ENCODE measurements at places on chromosomes 1 and 21.

DNA sequence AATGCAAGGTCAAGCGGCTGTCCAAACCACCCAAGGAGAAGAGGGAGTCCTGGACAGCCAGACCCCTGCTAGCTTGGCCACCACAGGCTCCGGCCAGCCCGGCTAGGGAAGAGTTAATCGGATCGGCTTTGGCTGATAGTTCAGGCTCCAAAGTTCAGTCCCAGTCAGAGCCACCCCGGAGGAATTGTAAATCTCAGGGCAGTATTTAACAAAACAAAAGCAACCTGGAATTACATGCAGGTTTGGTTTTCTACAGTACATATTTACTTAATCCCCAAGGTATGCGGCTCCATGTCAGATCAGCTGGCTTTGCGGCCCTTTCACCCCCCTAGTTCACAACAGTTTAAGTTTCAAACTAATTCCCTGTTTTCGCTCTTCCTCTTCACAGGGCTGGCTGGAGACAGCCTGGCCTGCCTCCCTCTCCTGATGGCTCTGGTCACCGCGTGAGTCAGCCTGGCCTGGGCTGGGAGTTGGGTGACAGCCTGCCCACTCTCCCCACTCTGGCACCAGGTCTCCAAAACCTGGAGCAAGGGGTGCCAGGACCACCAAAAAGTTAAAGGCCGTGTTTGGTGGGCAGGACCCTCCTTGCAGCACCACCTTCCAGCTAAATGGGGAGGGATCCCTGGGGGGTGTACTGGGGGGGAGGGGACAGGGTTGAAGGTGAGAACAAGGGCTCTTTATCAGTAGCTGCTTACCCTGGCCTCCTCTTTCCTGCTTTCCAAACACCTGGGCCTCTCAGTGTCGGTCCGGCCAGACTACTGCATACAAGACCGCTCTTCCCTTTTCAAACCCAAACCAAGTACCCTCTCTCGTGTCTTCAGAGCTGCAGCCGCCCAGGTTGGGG lies 1.9 kb downstream of the DHRS3 start:
- DNase-seq, result no peak

DNA sequence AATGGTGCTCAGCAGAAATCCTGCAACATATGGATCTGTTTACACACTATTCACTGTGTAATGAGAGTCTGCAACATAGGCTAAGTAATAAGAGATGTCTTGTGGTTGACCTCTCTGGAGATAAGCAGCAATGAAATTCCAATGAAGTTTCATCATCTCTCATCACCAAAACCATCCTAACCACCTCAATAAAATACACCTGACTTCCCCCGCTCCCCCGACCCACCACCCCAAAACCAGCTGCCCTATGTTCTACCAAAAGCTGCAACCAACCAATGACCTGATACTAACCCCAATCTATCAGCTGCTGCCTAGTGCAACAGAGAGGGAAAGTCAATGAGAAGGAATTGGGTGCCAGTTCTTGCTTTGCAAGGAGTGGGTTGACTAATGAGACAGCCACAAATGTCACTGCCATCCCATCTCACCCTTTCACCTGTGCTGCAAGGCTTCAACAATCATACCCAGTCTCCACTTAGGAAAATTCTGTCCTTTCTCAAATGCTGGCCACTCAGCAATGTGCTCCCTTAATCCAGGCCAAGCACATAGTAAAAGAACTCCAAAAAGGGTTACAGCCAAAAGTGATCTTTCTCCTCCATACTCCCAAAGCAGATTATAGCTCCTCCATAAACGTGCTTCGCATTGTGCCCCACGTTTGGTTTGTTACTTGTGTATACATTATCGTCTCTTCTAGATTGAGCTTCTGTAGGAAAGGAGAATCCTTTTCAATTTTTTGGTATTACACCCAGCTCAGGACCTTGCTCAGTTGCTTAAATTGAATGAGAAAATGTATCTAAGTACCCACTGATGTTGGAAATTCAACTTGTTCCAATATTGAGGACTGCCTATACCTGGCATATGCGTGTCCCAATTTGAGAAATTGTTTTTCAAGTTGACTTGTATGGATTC lies 29.0 kb downstream of the MRPL39 start:
- no peak for DNase-seq

DNA sequence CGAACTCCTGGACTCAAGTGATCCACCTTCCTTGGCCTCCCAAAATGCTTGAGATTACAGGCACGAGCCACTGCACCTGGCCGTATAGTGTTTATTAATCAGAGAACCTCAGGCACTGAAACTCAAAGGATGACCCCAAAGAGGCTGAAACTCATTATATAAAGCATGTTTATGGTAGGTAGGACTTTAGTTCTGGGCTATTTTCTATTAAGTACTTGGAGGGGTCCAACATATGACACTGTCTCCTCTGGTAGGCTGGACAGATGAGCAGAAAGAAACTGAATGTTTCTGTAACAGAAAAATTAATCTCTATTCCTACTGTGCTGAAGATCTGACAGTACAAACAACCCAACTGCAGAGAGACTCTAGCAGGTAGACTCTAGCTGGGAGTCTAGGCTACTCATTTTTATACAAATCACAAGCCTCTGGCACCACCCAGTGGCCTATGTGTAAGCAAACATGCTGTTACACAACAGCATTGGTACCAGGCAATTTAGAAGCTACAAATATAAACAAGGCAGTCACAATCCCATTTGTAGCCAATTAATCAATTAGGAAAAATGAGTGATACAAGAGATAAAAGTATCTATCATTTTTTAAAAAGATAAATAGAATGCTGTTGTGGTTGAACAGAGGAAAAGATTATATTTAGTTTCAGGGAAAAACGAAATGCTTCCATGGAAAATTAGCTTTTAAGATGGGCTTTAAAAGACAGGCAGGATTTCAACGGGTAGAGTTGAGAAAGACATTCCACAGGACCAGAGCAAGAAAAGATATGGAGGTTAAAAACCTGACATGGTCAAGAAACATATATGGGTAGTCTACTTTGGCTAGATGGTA lies 10.4 kb downstream of the DCAF8 start:
- peak; percentile 79 for DNase-seq

DNA sequence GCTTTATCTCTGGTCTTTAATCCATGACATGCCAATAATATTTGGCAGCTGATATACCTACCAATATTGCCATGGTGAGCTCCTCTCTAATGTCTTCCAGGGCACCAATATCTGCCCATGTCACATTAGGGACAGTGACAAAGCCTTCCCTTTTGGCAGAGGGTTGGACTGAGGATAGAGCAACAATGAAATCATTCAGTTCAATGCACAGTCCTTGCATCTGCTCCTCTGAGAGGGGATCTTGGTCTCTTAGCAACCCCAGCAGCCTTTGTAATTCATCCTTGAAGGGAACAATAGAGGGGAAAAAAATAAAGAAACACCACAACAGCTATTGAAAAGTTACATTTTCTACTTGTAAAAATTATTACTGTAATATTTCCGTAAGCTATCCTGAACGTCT lies 42.3 kb downstream of the NVL start:
- no peak for DNase-seq

GRCh38 chr1:154334079-154335024 lies 9.0 kb downstream of the ATP8B2 start:
- DNase-seq, result no peak

GRCh38 chr1:154739654-154740053 lies 130.4 kb downstream of the KCNN3 start:
- DNase-seq, result no peak

GRCh38 chr1:20473894-20474293 lies 12.1 kb downstream of the CAMK2N1 start:
- no peak for DNase-seq

- DNase-seq, result no peak
Measured at GRCh38 chr1:90951009-90951408, 70.8 kb downstream of the ZNF644 start.

- DNase-seq, result no peak
Measured at GRCh38 chr1:185376840-185377635, 60.0 kb upstream of the IVNS1ABP start.

DNA sequence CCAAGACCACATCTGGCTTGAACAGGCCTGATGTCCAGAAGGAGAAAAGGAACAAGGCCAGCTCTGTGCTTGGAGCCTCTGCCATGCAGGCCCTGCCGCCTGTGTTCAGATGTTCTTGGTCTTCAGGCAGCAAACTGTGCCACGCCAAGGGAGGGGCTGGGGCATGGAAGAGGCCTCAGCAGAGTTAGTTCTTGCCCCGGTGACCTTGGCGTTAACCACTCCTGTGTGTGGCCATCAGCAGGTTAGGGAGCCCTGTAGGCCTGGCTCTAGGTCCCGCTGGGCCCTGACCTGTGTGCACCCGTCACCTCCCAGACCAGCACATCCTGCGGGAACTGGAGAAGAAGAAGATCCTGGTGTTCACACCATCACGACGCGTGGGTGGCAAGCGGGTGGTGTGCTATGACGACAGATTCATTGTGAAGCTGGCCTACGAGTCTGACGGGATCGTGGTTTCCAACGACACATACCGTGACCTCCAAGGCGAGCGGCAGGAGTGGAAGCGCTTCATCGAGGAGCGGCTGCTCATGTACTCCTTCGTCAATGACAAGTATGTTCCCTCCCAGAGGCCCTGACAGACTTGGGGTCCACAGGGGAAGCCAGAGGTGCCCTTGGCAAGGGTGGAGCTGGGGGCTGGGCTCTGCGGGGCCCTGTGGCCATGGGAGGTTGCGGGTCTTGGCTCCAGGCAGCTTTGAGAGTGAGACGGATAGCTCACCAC lies 7.1 kb downstream of the ZC3H12A start:
- DNase-seq, result no peak
